ENCODE measurements at places on chromosomes 4 and X.

DNA sequence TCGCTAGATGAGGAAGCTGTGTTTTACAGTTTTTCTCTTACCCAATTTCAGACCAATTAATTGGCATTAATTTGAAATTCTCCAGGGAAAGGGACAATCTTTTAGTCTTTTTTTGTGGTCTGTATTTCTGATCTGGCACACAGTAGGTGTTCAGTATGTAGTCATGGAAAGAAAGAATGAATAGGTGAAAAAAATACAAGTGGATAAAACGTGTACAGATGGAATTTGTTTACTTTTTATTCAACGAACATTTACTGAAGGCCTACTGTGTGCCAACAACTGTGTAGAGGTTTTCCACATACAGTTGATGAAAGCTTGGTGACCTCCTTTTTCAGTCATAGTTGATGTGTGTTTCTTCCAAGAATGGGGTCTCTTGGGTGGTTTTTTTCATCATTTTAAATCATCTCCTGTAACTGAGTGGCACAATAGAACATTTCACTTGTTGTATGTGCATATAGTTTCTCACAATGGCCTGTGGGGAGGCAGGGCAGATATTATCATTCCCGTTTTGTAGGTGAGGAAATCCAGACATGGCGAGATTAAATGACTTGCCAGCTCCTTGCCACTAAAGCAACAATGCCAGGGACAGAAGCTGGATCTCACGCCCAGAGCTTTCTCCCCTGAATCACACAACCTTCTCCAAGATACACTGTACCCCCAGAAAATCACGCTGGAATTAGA lies 102.4 kb downstream of the CEP135 start:
- H3K36me3 ChIP-seq = no peaks in the 10 kb centered on the region
- H3K27ac ChIP-seq = no peak overlapping the region
- DNase-seq = no peak

GRCh38 chrX:19178402-19178801 lies 56.1 kb upstream of the ADGRG2 start:
- DNase-seq = no peak
- no peaks in the 10 kb centered on the region for H3K36me3 ChIP-seq
- H3K4me1 ChIP-seq = no peaks in the 10 kb centered on the region
- no peak overlapping the region for H3K4me3 ChIP-seq
- peaks cover 3% of the 10 kb centered on the region for H3K27me3 ChIP-seq

DNA sequence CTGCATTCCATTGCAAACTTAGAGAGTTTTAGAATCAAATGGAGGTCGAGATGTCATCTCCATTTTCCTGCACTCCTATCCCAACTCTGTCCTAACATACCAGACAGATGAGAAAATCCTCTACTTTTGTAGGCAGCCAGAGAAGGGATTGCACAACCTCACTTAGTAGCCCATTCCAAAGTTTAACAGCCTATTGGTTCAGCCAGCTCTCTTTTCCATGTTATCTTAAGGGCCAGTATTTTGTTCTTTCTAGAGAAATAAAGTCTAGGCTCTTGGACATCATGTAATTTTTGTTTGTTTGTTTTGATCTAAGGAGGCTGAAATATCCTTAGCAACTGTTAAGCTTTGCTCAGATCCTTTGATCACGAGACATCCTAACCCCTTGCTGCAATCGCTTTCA lies 173.0 kb downstream of the COX18 start:
- H3K36me3 ChIP-seq = no peaks in the 10 kb centered on the region
- no peaks in the 10 kb centered on the region for H3K27me3 ChIP-seq
- H3K4me1 ChIP-seq = no peaks in the 10 kb centered on the region
- DNase-seq = no peak
- H3K4me3 ChIP-seq = no peak overlapping the region

- H3K27ac ChIP-seq = no peak overlapping the region
- H3K4me3 ChIP-seq = no peak overlapping the region
- no peaks in the 10 kb centered on the region for H3K27me3 ChIP-seq
- no peak for DNase-seq
- no peaks in the 10 kb centered on the region for H3K36me3 ChIP-seq
Observed at GRCh38 chr4:3418029-3418762, 23.6 kb upstream of the HGFAC start.

DNA sequence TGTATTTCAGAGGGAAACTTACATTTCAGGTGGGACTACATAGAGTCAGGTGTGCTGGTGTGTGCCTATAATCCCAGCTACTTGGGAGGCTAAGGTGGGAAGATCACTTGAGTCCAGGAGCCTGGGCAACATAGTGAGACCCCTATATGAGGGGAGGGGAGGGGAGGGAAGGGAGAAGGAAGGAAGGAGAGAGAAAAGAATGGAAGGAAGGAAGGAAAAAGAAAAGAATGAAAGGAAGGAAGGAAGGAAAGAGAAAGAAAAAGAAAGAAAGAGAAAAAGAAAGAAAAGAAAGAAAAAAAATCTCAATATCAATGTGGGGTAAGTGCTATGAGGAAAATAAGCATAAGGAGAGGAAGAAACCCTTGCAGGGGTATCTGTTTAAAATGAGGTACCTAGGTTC lies 43.6 kb upstream of the RAB33B start:
- no peak for DNase-seq
- no peaks in the 10 kb centered on the region for H3K4me1 ChIP-seq
- no peak overlapping the region for H3K4me3 ChIP-seq
- H3K36me3 ChIP-seq = peaks cover 20% of the 10 kb centered on the region
- H3K27ac ChIP-seq = no peak overlapping the region

Measured in activated T-helper 1 cell treated with anti-CD3 and anti-CD28 coated beads, Interleukin-12 subunit alpha, Interleukin-12 subunit beta, Interleukin-2, Interleukin-4 antibody, amounts not matched to agents 30 ng/mL and 10 ng/mL and 1 ng/mL, durations not matched to agents 14 hours and 24 hours and 36 hours (primary cell).